ENCODE measurements at places on chromosomes 7 and 10.

DNA sequence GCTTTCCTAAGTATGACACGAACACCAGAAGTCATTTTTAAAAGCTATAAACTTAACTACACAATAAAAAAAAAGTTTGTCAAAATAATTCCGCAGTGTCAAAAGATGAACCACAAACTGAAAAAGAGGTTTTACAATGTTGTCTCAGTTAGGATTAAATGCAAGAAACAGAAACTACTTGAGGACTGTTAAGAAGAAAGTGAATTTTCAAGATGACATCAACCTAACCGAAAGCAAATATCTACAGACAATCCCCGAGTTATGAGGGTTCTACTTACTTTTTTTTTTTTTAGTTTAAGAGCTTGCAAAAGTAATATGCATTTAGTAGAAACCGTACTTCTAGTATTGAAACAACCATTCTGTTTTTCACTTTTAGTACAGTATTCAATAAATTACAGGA is 62.3 kb downstream of the TFPI2 start:
- no peak for DNase-seq

- DNase-seq = no peak
Observed at GRCh38 chr7:140294454-140294853, 103.9 kb downstream of the SLC37A3 start.

DNA sequence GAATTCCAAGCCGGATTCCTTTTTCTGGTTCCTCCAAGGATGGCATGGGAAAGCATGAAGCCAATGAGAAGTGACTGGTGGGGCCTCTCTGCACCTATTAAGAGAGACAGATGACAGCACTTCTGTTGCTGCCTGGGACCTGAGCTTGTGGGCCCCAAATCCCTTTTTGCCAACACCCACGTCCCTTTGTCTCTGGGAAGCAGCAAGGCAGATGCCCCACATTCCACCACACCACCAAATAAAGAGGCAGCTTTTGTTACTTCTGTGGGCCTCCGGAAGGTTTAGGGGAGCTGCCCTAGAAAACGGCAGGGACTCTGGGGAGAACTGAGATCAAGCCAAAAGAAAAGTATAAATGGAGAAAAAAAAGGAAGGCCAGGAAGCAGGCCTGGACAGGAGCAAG is 3.4 kb downstream of the CCDC136 start:
- no peak for DNase-seq

GRCh38 chr7:155805826-155806095 is 6.5 kb downstream of the SHH start:
- DNase-seq = no peak

GRCh38 chr7:100609958-100610357 is 2.4 kb upstream of the MOSPD3 start:
- no peak for DNase-seq

DNA sequence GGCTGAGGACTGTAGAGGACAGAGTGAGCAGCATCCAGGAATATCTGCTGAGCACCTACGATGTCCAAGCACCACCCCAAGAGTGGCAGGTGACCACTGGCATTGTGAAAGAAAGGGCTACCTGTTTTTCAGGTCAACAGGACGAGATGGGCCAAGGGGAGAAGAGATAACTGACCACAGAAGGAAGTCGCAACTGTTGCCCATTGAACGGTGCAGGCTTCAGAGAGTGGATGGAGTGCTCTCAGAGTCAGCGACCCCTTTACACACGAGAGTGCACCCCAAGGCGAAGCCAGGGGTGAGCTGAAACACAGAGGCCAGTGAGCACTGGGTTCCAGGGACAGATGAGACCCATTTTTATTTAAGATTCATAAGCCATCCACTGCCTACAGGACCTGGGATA is 42.3 kb downstream of the HIPK2 start:
- DNase-seq = no peak

GRCh38 chr7:157557263-157557662 is 220.5 kb downstream of the DNAJB6 start:
- no peak for DNase-seq

- DNase-seq = no peak
Observed at GRCh38 chr10:23441251-23441650, 2.4 kb downstream of the OTUD1 start.

DNA sequence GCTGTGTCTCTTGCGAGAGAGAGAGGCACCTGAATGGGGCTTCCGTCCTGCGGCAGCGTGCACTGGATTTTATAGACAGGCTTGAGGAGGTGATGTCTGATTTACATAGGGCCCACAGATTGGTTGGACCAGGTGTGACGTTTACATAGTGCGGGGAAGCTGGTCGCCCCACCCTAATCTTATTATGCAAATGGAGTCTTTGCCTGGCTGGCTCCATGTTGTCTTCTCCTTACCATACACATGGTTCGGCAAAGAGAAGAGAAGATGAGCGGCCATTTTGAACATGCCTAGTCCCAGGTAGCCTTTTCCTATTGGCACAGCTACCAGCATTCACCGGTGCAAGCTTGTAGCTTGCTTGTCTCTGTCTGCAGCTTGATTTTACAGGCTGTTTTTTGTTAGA is 238.5 kb upstream of the GALNT17 start:
- DNase-seq = no peak

- no peak for DNase-seq
Observed at GRCh38 chr7:69656890-69657289, 58.6 kb downstream of the AUTS2 start.

DNA sequence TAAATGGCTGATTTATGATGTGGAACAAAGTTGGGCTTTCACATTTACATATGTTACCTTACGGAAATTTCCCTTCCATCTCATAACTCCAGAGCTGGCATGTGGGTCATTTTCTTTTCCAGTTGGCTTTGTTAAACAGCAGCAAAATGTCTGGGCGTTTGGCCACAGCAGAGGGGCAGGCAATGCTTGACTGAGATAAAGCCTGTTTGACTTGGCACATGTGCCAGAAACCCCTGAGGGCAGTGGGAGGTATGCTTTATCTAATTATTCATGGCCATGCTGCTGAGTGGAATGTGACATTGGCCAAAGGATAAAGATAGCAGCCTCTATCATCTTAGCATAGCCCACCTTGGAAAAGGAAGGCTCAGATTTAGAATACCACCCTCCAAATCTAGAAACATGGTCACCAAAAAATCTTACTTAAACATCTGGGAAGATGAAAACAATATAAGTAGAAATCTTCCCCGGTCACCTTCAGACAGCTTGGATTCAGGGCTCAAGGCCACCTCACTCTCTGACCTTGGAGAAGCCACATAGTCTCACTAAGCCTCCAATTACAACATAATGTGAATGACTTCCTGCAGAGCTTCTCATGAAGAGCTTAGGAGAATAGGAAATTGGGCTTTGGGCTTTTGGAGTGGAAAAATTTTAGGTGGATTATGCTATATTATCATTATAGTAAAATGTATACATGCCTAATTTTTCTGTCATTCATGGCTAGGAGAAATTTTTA is 101.5 kb downstream of the GRM3 start:
- DNase-seq = no peak
